ENCODE measurements at places on chromosomes 1 and 21.
A peak's percentile ranks its signal among the peaks of the same experiment; 100 is the strongest.

DNA sequence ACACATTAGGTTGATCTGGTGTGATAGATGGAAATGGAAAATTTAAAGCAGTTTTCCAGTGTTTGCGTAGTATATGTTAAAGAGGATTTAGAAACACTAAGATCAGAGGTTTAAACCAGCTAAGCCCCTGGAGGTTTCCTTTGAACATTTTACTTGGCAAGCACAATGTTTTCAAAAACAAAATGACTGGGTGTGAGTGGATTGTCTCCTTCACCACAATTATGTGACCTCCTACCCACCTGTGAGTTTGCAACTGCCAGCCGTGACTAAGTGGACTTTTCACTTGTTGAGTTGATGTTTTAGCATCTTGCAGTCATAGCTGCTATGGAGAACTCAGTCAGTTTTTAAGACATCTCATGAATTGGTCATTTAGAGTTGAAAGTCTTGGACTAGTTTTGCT is 4.7 kb downstream of the CCDC190 start:
- DNase-seq, result no peak

DNA sequence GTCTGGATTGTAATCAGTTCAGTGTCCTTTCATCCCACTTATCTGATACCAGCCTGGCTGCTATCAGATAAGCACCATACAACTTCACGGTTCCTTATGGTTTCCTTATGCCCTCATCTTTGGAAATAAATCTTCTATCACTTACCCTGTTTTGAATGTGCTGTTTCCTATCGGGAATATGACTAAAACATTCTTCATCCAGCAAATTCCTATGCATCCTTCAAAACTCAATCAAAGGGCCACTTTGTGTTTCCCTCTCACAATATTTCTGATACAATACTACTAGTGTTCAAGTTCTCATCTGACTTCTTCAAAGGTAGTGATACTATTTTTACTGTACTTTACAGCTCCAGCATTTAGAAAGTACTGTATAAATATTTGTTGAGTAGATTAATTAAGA is 513.2 kb downstream of the OMA1 start:
- DNase-seq, result no peak

DNA sequence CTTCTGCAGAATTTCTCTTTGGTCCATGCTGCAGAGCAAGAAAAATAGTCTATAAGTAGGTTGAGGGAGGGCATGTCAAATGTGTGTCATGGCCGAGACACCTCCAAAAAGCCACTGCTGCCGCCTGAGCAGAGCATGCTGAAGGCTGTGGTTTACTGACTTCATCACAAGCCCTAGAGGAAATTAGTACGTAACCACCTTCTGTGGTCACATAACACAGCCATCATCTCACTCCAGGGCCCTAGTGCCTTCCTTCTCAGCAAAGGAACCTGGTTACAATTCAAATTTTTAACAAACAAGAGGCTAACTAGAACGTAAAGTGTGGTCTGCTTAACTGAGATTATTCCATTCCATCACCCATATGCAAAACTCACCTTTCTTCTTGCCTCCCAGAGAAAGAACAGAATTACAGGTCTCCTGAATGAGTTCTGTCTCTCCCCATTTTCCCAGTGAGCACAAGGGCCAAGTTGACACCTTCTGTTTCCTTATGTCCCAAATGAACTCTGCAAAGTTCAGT is at the start of gene PTPN22:
Gene PTPN22 (minus strand): TSS at position 116 of the 517 bp plus-strand sequence.
- DNase-seq, result peak; percentile 79

DNA sequence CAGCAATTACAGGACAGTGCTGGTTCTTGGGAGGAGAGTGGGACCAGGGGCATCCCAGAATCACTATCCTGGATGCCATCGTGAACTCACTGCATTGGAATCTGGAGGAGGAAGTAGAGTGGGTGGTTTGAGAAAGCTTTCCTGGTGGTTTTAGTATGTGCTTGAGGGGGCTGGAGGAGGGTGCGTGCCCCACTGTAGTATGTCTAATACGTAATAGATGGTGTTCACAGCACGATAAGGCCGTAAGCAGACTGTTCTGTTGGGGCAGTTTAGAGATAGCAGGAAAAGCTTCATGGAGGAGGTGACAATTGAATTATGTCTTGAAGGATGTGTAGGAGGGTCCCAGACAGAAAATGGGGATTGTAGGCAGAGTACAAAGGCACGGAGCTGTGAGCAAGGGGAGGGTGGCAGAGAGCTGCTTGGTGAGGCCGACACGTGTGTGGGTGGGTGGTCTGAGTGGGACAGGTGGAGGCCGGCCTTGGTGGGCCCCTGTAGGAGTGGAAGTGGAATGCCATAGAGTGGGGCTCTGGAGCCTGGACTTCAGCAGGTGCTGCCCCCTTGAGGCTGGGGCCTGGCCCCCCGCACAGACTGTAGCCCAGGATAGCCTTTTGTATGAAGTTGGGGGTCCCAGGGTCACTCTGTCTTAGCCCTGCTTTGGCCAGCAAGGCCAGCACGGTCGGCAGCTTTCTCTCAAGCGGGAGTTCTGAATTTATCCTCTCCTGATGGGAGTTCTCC is 37.0 kb downstream of the IL6R start:
- no peak for DNase-seq

DNA sequence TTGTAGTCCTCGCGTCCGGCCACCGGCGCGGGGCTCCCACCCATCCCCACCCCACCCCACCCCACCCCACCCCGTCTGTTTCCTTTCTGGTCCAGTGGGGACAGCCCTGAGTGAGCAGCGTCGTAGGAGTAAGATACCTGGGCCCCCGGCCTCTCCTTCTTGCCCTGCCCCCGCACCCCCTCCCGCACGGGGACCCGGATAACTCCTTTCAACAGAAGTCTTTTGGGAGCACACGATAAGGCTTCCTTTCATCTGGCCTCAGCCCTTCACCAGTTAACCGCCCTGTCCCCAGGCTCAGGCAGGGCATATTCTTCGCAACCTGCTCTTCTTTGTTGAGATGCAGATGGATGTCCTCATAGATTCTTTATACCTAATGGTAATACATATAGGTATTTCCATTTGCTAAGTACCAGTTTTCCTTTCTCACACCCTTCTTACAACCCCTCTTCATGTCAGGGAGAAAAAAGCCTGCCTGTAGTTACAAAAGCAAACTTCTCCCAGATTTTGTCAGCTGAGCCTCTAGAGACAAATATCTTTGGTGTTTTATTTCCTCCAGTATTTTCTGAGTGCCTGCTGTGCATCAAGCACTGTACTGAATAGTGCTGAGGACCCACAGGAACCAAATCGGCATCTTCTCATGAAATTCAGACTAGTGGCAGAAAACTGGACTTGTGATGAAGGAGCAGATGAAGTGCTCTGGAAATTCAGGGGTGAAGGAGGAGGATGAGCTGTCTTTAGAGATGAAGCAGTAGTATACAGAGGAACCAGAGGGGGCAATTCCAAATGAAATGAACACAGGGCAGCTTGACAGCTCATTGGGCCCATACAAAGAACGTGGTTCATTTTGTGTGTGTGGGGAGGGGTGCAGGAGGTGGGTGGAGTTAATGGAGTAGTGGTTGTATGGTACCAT is 33.6 kb downstream of the SLC2A1 start:
- no peak for DNase-seq

GRCh38 chr1:156815307-156815826 is 1.3 kb downstream of the SH2D2A start:
- DNase-seq, result no peak

DNA sequence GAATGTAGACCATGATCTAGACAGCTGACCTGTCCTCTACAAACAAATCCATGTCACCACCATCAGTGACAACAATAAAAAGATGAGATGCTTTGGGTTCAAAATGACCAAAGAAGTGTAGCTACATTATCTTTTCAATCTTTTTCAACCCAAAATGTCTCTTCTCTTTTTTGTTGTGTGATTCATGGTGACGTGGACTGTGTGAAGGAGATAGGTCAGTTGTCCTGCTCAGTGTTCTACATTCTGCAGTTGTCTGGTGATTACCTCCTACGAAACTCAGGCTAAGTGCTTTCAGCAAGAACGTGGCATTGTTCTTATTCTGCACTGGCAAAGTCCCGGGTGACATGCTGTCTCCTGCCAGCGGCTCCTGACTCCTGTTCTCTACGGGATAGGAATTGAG is 73.1 kb downstream of the PRKAB2 start:
- no peak for DNase-seq

- no peak for DNase-seq
Measured at GRCh38 chr1:25640646-25641328, 24.2 kb downstream of the MAN1C1 start.

DNA sequence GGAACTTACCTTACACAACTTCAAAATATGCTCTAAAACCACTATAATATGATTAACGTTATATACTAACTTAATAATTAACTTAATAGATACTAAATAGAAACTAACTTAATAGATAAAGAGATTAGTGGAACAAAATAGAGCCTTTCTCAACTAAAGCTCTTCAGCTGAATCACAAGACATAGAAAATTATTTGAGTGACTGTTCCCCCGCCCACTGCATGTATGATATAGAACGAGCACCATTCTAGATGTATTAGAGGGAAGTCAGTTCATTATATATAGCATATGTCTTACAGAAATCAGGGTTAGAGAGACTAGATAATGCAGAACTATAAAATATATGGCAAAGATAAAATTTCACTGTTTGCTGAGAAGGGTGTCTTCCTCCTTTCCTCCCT is 16.3 kb downstream of the LYPLAL1 start:
- no peak for DNase-seq

- DNase-seq, result no peak
Measured at GRCh38 chr1:109691759-109692158, 4.1 kb downstream of the GSTM1 start.

DNA sequence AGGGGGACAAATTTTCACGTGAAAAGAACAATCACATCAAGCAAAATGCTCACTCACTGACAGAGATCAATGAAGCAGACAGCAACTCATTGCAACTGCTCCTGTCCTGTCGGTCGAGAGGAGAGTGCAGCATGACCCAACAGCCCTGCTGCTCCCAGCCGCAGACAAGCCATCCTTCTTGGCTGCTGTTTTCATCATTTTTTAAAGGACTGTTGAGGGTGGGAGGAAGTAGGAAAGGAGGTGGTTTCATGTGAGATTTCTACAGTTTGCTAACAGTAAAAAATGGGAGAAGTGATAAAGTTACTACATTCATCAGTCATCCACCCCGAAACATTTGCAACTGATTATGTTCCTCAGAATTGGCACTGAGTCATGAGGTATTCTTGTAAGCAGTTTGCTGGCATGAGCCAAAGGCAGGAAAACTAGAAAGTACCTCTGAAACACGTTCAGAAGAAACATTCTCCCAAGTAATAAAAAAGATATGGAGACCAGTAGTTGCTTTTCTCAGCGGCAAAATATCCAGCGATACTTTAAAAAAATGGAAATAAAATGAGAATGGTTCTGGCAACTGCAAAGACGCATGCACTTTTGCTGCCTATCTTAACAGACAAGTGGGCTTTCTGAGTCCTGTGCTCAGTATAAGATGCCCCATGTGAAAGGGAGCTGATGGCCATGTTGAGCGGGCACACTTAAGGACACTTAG is 72.0 kb upstream of the CLDN14 start:
- DNase-seq, result no peak

- DNase-seq, result no peak
Measured at GRCh38 chr1:203511513-203511912, 17.6 kb downstream of the OPTC start.

DNA sequence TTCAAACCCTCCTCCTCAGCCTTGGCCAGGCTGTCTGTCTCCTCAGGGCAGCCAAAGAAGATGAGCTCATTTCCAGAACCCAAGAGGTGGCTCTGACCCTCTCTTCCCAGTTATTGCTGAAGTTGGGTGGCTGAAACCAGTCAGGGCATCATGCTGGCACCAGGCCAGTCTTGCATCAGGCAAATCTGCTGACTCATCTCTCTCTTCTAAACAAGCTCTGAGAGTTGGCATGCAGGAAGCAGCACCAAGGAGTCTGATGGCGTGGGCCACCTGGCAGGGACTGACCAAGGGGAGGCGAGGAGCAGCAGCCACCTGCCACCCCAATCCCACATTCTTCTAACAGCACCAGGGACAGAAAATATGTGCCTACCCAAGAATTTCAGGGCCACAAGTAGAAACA is 104.8 kb upstream of the ATP1A1 start:
- DNase-seq, result no peak

DNA sequence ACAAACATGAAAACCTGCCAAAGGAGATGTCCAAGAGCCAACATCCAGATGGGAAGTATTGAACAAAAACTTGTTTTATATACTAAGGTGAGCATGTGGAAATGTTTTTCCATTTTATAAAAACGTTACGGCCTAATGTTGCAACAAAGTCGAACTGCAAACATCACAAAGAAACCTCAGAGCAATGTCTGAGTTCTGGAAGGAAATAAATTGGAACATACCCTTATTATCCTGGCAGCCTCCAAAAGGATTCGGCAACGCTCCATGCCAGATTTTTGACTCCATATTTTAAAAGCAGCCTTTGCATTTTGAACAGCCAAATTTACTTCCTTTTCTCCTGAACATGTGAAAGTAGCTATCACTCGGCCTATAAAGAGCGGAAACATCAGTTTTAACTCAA is 3.3 kb downstream of the ALDH9A1 start:
- no peak for DNase-seq

DNA sequence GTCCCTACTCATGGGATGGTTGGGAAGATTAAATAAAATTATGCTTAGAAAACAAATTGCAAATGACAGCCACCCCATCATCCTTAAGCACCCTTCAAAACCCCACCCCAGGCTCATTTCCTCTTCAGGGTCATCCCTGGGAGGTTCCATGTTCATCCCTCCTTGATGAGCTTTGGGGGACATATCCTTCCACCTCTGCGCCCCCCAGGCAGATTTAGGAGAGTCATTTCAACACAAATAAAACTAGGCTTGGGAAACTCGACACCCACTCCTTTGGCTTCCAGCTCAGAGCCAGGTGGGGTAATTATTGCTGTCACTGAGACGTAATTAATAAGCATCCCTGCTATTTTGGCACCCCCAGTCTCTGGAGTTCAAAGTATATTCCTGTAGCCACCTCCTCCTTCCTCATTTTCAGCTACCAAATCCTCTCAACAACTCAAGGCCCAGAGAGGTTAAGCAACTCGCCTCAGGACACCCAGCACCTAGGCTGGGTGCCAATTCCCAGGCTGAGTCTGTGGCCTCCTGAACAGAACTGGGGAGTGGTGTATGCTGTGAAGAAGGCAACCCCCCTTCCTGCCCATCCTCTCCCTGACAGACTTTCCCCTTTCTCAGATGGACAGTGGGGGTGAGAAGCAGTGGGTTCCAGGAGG is 595 bp downstream of the CRYBG2 start:
- no peak for DNase-seq

- peak; percentile 36 for DNase-seq
Measured at GRCh38 chr1:200153277-200154055, 126.0 kb downstream of the NR5A2 start.

GRCh38 chr1:107251839-107252238 is 111.0 kb downstream of the NTNG1 start:
- DNase-seq, result no peak
